Stimulated activated CD8-positive, alpha-beta memory T cell treated with anti-CD3 and anti-CD28 coated beads, Interleukin-7, amount 100 ng/mL, for 1 hour (primary cell): ENCODE measurements at places on chromosomes 11 and 22.

- DNase-seq, result peak; percentile 58
These were observed 34.1 kb downstream of the NEU3 start for GRCh38 chr11:75022759-75023396.

- DNase-seq, result no peak
These were observed 2.0 kb downstream of the RIC8A start for GRCh38 chr11:209275-210121.

GRCh38 chr11:76148941-76149613 lies 57.2 kb downstream of the WNT11 start:
- no peak for DNase-seq

- DNase-seq, result no peak
These were observed at the start of gene CHRM4 for GRCh38 chr11:46391578-46392420. Gene CHRM4, minus strand, starts transcription at chr11:46391776. Its CDS starts 5,219 bp downstream, at chr11:46386557.

- no peak for DNase-seq
These were observed 700 bp upstream of the STX3 start for GRCh38 chr11:59754494-59754858.

GRCh38 chr11:69971741-69972140 lies 106.4 kb upstream of the ANO1 start:
- no peak for DNase-seq

- DNase-seq, result no peak
These were observed 22.5 kb upstream of the OAF start for GRCh38 chr11:120188371-120188770.

DNA sequence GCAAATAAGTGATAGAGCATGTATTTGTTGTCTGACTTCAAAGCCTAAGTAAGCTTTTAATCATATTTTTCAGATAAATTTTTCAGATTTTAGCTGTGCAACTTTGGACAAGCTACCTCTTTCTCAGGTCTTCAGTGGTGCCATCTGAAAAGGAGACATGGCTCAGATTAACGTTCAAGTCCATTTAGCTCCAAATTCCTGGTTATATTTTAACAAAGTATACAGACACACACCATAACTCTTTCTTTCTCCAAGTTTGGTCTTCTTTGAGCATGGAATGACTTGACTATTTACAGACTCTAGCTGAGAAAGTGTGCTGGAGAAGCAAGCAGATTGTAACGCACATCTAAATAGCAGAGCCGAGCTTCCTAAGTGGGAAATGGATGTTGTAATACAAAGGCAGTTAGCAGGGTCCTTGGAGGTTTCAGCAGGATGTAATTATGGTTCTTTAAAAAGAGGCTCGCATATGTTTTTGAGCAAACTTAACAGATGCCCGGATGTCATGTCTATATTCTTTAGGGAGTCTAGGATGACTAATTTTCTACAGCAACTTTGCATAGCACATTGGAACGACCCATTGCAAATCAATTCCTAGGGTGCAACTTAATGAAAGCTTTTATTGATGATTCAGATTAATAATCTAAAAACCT lies 128.1 kb upstream of the E2F8 start:
- DNase-seq, result no peak

DNA sequence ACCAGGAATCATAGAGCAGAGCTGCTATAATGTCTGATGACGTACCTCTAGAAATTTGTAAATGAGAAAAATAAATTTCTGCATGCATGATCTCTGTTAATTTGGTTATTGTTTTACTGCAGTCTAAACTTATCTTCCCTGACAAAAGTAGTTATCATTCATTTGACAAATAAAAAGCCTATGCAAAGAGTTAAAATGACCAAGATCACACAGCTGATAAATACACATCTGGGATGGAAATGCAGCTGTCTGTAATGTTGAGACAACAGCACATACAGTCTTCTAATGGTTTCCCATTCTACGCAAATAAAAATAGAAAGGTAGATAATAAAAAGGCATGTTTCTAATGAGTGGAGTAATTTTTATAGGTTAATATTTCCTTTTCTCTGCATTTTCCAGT lies 225.1 kb upstream of the LUZP2 start:
- no peak for DNase-seq

- no peak for DNase-seq
These were observed 4.7 kb downstream of the C11orf21 start for GRCh38 chr11:2296913-2297622.

- DNase-seq, result no peak
These were observed 5.3 kb upstream of the CREB3L1 start for GRCh38 chr11:46271875-46272815.

DNA sequence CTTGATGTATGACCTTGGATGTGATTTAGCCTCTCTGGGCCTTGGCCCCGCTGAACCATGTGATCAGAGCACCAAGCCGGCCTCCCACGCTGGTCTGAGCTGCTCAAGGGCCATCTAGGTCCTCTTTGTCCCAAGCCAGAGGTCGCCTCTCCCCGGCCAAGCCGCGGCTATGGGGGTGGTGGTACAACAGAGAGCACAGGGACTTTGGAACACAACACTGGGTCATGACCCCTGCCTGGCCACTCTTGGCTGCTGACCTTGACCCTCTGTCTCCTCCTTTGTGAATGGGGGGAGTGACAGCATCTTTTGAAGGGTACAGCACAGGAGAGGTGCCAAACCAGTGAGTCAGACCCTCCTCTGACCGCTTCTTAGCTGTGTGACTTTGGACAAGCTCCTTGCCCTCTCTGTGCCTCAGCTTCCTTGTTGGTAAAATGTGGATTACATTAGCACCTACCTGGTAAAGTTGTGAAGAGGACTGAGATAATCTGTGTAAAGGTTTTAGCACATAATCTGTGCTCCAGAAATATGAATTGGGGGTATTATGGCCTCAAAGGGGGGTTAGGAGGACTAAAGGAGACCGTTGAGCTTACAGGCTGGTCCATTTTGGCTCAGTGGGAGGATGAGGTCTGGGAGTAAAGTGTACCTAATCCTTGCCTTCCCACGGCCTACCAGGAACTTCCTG lies 4.7 kb downstream of the SCYL1 start:
- DNase-seq, result no peak
